Frontal cortex (tissue), 4 donors: ENCODE measurements at places on chromosomes 7 and 10. TPM values are rescaled to one million over a fixed set of nuclear protein-coding genes. Genes with fewer than 3 reads are reported as not detected.

CALML5 gene
- total RNA-seq: not detected

DNA sequence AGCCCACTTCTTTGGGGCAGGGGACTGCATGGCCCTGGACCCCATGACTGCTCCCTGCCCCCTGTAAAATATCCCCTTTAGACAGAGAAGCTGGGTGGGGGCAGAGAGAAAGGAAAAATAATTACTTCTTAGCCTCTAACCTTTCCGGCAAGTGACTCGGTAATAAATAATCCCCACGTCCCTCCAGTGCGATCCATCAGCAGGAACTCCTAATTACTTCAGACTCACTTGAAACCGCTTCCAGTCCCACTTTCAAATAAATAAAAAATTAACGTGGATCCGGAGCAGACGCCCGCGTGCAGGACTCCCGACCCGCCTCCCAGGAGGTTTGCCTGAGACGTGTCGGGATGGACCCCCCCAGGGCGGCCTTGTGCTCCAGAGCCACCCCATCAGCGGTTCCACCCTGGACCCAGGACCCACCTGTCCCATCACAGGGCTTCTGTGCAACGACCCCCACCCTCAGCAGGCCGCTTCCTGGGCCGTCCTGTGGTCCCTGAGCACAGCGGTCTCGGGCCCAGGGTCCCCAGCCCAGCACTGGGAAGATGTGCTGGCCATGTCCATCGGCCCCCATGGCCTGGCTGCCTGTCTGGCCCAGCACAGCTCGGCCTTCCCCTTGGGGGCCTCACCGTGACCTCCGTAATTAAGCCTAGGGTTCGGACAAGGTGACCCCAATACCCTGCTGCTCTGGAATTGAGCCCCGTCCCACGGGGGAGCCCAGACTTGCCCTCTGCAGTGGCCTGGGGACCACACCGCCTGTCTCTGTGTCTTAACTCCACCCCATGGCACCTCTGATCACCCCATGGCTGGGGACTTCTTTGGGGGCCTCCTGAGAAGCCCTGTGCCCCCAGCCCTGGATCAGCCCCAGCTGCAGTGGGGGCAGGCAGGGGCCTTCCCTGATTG lies 108.0 kb downstream of the UNCX start:
- no peak for DNase-seq

TUBAL3 gene
- total RNA-seq: not detected

RRP12 gene
- total RNA-seq: 11.8 TPM

- no peak for DNase-seq
Observed at GRCh38 chr7:147584771-147585193, 1005.8 kb upstream of the C7orf33 start.

DNA sequence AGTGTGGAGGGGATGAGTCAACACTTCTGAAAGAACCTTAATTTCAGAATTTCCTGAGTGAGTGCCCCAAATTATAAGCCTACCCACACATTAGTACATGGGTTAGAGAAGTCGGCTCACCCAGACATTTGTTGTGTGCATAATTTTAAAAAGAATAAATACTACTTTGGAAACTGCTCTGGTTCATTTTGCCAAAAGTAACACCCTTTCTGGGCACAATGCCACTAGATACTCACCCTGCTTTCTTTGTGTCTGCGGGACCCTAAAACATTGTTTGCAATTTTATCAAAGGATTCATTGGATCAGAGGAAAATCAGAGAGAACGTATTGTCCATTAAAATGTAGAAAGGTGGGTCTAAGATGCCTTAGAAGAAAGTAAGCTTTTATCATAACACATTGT lies 245.5 kb upstream of the NRP1 start:
- no peak for DNase-seq

DNA sequence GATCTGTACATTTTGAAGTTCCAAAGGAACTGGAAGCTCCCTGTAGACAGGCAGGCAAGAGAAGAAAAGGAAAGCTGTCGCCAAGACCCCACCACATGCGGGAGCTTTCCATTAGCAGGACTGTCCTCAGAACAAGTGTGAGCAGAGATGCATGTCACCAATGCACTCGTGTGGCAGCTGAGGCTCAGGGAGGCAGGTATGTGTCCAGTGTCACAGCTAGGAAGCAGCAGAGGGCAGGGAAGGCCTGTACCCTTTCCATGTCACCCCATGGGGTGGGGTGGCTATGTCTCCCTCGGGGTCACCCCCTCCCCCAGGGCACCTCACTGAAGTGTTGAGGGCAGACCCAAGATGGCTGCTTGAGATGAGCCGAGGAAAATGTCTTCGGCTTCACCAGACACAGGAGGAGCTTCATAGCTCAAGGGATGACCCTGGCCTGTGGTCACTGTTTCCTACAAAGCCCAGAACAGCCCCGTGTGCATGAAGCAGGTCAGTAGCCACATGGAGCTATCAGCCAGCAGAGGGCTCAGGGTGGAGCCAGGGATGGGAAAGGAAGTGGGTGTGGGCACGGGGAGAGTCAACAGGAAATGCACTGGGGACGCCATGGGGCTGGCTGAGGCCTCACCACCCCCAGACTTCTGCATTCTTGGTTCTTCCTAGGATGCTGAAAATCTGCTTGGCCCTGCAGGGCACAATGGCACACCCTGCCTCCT lies 96.6 kb downstream of the FAM53B start:
- no peak for DNase-seq

ITGB8 gene
- 66.9 TPM for total RNA-seq

- DNase-seq: peak; percentile 51
Observed at GRCh38 chr10:42754155-42755027, 28.2 kb upstream of the BMS1 start.

DNA sequence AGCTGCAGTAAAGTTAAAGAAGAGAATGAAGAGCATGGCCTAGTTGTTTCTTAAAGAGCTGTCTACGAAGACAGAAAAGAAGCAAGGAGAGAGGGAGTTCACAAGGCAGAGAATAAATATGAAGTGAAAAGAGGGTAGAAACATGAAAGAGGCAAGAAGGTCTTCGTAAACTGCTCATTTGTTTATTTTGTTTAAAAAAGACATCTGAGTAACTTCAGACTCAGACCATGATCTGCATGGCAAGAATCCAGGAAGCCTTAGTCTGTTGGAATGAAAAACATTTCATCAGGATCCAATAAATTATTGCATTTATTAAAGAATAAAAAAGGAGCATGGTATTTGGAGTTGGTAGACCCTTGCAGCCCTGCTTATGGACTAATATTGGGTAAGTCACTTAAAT lies 151.1 kb downstream of the SEM1 start:
- no peak for DNase-seq

GRCh38 chr7:91263384-91264045 lies 718 bp upstream of the FZD1 start:
- DNase-seq: no peak

DNA sequence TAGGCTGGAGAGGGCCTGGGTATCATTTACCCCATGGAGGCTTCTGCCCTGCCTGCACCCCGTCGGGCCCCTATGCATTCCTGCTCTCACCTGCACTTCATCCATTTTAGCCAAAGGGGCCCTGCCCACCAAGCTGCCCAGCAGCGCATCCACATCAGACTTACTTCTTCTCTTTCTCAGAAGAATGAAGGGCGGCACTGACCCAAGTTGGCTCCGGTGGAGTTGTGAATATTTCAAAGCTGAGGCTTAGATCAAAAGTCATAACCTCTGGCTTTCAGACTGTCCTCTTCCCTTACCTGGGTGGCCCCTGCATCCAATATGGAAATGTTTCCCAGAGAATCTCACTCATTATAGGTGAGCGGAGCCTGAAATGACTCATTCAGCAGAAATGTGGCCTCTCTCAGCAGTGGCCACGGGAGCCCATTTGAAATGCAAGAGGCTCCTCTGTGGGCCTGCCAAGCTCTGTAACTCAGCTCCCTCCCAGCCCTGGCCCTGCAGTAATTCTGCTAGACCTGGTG lies 117.6 kb upstream of the TCF7L2 start:
- no peak for DNase-seq

DNA sequence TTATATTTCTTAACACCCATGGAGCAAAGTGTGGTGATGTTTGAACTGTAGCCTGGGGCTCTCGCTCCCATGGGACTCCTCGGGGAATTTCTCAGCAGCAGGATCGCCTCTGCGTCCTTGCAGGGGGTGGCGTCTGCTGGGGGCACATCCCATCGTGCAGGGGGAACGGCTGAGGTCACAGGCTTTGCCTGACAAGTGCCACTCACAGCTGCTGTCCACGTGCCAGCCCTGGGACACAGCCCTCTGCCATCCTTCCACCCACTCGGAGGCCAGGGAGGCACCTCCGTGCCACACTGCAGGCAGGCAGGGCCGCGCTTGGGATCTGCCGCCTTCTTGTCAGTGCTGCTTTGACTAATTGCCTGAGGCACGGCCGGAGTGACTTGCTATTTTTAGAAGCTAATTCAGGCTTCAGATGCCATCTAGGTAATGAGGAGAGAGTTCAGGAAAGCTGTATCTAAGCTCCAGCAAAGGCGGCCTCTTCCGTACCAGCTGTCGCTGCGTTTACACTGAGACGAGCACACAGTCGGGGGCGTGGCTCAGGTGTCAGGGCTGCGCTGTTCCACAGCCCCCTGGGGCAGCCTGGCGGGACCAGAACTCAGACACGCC lies 45.7 kb downstream of the PITRM1 start:
- DNase-seq: no peak

- DNase-seq: peak; percentile 64
Observed at GRCh38 chr10:111077785-111078504, 1.1 kb downstream of the ADRA2A start.

NME8 gene
- not detected for total RNA-seq

- DNase-seq: no peak
Observed at GRCh38 chr10:61342858-61343572, 110.2 kb downstream of the TMEM26 start.

COMTD1 gene
- total RNA-seq: 20.0 TPM

KCNIP2 gene
- total RNA-seq: 12.6 TPM

ECHDC3 gene
- total RNA-seq: 1.6 TPM

DNA sequence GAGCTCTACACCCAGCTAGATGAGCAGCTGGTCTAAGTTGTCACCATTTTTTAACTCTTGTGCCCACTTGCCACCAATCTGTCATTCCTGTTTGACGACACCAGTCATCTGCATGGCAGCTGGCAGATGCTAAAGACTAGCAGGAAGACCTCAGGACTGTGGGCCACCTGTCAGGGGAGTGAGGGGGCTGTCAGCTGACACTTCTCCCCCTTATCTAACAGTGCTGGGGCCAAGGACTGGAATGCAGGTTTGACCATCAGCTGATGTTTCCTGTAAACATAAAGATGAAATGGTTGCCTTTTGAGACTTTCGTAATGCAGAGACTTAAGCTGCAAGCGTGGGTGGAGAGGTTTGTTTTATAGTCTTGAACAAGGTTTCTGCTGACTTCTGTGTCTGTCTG lies 93.5 kb downstream of the WNT2 start:
- DNase-seq: no peak

- DNase-seq: no peak
Observed at GRCh38 chr10:99769706-99770105, 12.7 kb upstream of the ABCC2 start.

FGFR2 gene
- total RNA-seq: 34.2 TPM

GRCh38 chr10:49090696-49091380 lies 24.5 kb downstream of the VSTM4 start:
- DNase-seq: no peak

DNA sequence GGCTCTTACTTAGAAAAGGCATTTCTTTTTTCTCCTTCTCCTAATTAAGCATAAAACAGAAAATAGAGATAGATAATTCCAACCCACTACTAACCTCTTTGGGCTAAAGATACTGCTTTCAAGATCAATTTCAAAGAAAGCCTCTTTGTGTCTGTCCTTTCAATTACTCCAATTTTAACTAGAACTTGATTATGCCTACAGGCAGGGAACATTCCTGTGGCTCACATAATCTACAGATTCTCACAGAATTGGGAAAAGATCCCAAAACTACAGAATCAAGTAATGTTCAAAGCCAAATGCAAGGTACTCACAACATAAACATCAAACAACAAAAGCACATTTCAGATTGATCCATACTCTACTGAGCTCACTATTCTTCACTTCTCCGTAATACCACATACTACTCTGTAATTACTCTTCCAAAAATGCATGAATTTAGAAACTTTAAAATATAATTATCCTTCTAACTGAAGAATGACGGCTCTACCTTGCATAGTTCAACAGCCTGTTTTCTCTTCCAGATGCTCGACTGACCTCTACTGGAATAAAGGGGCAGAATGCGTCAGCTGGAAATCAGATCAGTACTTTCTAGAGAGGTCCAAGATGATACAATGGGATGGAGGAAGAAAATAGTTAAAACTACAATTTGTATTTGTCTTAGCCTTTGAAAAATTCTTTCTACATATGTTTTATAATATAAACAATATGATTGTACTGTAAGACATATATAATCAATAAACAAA lies 3.9 kb downstream of the MTERF1 start:
- no peak for DNase-seq

DNA sequence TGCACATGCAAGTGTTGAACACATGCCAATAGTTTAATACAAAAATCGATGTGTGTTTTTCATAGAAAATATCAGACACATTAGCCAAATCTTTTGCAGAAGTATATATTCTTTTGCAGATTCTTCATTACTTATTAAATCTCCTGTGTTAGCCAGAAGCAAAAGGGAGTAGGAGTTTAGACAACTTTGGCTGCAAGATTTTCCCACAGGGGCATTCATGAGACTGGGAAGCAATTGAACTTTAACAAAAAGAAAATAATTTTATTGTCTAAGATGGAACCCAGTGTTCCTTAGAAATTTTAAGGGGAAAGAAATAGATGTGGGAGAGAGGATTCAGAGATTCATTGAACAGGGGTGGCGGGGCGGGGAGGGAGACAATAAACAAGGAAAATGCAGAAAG lies 1336.0 kb downstream of the GATA3 start:
- no peak for DNase-seq

COL1A2 gene
- 84.4 TPM for total RNA-seq
